ENCODE measurements at places on chromosomes 12 and 14.

DNA sequence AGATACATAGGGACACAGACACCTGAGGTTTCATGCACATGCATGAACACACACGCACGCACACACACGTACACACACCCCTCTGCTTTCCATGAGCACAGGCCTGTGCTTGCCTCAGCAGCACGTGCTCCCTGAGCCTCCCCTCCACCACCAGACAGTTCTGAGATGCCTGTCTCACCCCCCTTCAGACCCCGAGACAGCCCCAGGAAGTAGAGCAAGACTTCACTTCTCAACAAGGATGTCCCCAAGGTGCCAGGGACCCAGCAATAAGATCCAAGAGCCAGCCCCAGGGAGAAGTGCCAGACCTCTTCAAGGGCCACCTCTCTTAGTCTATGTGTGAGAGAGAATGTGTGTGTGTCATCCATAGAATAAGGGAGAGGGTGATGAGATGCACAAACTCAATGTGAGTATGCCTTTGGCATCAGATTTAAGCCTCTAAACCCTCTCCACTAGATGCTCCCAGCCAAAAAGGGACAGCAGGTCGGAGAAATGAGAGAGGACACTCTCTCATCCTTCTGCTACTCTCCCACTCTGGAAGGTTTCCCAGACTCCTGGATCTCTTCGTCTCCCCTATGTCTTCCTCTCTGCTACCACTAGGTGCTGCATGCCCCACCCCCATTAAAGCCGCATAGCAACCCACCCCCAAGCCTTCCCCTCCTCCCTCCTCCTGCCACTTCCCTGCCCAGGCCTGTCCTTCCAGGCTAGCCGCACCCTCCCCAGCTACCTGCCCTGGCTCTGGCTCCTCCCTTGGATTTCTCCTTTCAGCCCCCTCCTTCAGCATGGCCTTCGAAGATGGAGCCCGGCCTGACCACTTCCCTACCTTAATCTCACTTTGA is 7.7 kb downstream of the RARG start:
- no peak for DNase-seq

DNA sequence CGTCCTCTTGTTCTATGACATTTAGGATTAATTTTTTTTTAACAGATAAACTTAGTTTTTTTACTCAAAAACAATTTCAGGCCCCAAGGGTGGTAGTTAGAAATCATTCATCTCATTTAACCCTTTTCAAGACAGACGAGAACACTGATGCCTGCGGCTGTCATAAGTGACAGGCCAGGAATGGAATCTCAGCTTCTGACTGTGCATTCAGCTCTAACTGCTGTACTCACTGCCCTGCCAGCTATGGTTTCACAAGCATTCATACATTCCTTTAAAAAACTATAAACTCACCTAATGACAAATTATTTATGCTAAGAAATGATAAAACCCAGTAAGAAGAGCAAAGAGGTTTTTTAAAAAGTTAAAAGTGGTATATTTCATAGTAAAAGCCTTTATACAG is 8.8 kb downstream of the DENND5B start:
- DNase-seq = no peak

DNA sequence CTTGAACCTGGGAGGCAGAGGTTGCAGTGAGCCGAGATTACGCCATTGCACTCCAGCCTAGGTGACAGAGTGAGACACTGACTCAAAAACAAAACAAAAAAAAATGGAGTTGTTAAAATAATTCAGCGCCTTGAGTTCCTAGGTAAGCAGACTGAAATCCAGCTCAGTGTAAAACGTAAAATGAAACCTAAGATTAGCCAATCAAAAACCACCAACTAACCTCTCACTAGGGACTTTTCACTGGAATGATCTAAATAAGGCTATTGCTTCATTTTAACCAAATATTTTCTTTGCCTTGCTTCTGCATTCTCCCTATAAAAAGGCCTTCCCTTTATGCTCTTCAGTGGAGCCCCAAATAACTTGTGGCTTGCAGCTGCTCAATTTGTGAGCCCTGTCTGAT is 91.6 kb upstream of the HIF1A start:
- DNase-seq = no peak

- no peak for DNase-seq
Measured at GRCh38 chr12:128313931-128314330, 47.0 kb downstream of the TMEM132C start.

GRCh38 chr12:12903642-12904609 is 12.6 kb downstream of the GPRC5A start:
- DNase-seq = no peak

- DNase-seq = no peak
Measured at GRCh38 chr14:101370593-101371569, 190.4 kb upstream of the DIO3 start.

GRCh38 chr12:22766911-22767420 is 142.0 kb downstream of the ETNK1 start:
- DNase-seq = no peak

DNA sequence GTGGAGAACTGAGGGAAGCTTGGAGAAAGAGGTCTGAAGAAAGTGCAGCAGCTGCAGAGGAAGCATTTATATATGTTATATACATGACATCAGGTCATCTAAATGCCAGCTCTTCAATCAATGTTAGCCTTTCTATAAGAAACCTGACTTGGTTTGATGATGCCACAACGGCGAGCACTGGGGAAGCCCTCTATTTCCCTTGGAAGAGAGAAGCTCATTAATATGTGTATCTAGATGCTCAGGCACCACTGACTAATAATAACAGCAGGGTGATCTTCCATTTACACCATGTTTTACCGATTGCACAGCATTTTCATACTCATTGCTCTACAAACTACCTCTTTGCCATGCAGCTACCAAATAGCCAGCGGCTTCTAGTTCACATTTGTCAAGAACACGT is 811 bp downstream of the ACYP1 start:
- DNase-seq = no peak

DNA sequence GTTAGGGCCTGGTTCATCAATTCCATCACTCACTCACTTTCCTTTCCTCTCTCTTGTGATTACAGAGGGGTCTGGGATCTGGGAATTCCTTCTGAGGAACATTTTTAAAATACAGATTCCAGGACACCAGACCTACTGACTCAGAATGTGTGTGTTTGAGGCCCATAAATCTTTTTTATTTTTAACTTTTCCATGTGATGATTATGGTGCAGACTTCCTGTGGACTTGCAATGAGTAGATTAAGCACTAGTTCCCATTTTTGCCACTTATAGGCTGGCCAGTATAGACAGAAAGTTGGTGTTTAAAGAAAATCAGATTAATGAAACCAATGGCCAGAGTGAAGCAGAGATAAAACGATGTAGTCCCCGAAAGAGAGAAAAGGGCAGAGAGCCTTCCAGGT is 28.1 kb downstream of the SLC41A2 start:
- no peak for DNase-seq

GRCh38 chr14:24037658-24038037 is 14.2 kb upstream of the CARMIL3 start:
- no peak for DNase-seq

- no peak for DNase-seq
Measured at GRCh38 chr12:10242539-10242938, 29.9 kb downstream of the GABARAPL1 start.

- no peak for DNase-seq
Measured at GRCh38 chr14:23372509-23372908, at the start of gene IL25. TSS of gene IL25 (plus strand) at chr14:23372809.

- peak; percentile 17 for DNase-seq
Measured at GRCh38 chr12:130087222-130087621, 75.0 kb upstream of the FZD10 start.

GRCh38 chr12:115632308-115632707 is 645.2 kb downstream of the MED13L start:
- no peak for DNase-seq

DNA sequence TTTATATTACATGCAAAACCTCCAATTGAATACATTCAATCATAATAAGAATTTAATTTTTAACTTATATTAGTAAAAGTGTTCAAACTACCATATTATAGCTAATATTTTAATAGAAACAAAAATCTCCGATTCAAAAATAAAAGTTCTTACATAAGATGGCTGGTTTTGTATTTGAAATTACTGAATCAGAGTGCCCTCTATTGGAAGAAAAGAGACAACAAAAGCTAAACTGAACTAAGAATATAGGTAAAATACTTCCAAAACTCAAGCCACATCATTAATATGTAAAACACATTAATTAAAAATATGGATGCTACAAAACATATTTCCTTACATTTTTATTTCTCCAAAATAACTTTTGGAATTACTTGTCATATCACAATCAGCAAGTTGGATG is 120.3 kb downstream of the GARIN6 start:
- DNase-seq = no peak

GRCh38 chr12:110234331-110234751 is 46.7 kb upstream of the ATP2A2 start:
- no peak for DNase-seq

DNA sequence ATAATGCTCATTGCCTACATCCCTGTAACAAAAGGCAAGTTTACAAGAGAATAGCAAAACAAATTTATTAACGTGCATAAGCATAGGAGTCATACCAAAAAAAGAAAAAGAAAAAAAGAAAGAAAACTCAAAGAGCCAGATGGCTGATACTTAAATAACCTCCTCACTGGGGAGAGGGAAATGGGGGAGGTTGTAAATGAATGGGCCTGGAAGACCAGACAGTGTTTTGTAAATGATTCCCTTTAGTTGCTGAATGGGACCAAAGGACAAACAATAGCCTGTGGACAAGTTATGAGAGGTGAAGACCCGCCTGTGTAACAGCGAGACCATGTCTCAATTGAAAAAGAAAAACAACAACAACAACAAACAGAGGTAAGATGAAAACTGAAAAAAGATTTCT is 35.3 kb downstream of the CAPS2 start:
- no peak for DNase-seq

DNA sequence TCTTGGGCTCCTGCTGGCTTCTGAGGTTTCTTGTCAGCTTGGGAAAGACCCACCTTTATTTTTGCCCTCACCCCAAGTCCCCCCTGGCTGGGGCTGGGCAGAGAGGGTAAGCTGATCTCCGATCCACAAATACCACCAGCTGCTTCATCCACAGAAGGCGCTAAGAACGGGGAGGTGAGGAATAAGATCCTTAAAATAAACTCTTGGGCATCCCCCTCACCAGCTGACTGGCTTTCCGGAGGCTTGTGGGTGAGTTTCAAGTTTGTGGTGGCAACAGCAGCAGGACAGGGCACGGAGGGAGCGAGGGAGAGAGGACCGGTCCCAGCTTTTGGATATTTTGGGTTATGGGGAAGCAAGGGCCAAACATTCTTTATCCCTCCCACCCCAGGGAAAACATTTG is 20.8 kb upstream of the HSPB8 start:
- no peak for DNase-seq

DNA sequence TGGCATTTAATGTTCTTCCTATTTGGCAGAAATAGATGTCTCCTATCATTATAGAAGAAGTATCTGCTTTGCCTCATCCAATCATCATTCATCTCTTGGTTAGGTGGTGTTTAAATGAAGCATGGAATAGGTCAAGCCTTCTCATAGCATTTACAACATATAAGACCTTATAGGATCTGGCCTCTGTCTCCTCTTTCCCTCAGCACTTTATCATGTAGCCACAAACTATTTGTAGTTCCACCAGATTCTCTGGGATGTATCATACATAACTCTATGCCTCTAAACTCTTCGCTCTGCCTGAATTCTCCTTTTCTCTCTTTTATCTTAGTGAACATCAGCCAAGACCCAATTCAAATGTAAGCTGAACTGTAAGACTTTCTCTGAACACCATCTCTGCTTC is 20.7 kb downstream of the NAA25 start:
- no peak for DNase-seq
